Left ventricle myocardium inferior (tissue), 1 donor: ENCODE measurements at places on chromosomes 16 and 17. TPM values are rescaled to one million over a fixed set of nuclear protein-coding genes. Genes with fewer than 3 reads are reported as not detected.

GRCh38 chr17:1379208-1379929 lies 20.7 kb downstream of the YWHAE start:
- DNase-seq = no peak

- DNase-seq = peak; percentile 17
These were observed 790 bp downstream of the CRHR1 start for GRCh38 chr17:45784741-45785479.

- DNase-seq = no peak
These were observed 2.5 kb downstream of the IRX6 start for GRCh38 chr16:55326261-55327092.

DNA sequence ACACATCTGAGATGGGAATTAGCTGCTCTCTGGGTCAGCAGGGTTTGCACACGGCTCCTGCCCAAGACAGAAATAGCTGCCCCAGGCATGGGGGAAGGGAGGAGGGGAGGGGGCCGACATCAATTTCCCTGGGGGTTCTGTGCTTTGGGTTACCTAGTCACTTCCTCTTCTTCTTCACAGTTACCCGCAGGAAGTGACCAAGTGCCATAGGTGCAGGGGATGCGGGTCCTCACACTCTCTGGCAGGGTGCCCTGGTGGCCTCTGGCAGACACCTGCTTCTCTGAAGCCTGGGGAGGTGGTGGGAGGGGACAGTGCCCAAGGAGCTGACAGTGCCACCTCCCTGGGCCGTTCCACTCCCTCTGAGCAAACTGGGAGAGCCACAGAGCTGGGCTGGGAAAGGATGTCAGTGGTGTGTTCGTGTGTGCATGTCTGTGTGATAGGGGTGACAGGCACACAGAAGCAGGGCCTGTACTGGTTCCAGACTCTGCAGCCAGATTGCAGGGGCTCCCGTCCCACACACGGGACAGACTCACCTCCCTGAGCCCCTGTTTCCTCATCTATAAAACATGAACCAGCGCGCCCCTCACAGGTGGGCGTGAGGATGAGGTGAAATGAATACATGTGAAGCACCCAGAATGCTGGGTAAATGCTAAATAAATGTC lies 18.2 kb downstream of the SCN4A start:
- no peak for DNase-seq

GRCh38 chr16:73019457-73020362 lies 28.2 kb downstream of the ZFHX3 start:
- DNase-seq = no peak

Gene NPIPB5
- total RNA-seq = 49.5 TPM

Gene SLC16A5
- total RNA-seq = 8.4 TPM

DNA sequence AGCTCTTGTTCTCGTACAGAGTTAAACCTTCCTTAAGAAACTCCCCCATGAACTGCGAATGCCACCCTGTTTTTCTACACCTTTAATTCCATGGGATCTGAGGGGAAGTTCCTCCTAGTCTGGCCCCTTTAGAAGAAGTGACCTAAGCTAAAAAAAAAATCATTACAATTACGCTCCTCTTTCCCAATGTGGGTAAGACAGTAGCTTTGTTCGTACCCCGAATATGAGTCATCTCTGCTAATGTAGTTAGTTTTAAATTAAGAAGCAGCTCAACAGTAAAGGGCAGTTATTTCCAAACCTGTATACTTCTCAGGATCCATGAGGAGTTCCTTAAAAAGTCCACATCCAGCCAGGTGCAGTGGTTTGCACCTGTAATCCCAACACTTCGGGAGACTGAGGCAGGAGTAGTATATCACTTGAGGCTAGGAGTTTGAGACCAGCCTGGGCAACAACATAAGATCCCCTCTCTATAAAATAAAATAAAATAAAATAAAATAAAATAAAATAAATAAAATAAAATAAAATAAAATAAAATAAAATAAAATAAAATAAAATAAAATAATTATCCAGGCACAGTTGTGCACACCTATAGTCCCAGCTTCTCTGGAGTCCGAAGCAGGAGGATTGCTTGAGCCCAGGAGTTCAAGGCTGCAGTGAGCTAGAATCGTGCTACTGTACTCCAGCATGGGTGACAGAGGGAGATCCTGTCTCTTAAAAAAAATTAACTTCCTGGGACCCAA lies 26.1 kb downstream of the RCVRN start:
- no peak for DNase-seq

Gene CTRB1
- not detected for total RNA-seq

GRCh38 chr16:11295672-11296071 lies 14.5 kb upstream of the PRM1 start:
- DNase-seq = no peak

- peak; percentile 42 for DNase-seq
These were observed 537 bp downstream of the CNOT1 start for GRCh38 chr16:58628845-58629732.

DNA sequence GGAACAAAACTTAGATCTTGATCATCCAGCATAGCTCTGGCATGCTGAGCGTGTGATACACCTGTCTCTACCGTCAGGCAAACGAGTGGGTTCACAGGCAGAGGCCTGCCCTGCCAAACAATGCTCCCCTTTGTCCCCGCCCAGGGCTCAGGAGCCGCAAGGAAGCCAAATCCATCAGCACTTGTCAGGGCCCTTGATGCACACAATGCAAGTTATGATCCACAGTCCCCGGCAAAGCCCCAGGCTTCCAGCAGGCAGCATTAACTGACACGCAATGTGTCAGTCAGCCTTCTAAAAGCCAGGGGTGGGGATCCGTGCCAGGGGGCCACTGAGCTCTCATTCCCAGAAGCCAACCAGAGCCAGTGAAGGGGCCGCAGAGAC lies 460.9 kb downstream of the SLC39A11 start:
- DNase-seq = no peak

- no peak for DNase-seq
These were observed 913 bp upstream of the KRT16 start for GRCh38 chr17:41613277-41614082.

Gene KRT27
- not detected for total RNA-seq

- DNase-seq = no peak
These were observed 31.7 kb downstream of the CRISPLD2 start for GRCh38 chr16:84851192-84852127.

Gene ATP1B2
- total RNA-seq = 2.8 TPM

- no peak for DNase-seq
These were observed 1.3 kb downstream of the HID1 start for GRCh38 chr17:74971069-74971841.

Gene MT1F
- total RNA-seq = 0.85 TPM
